HS-5 (cell line): ENCODE measurements at places on chromosomes 5 and 9.

- DNase-seq, result no peak
Observed at GRCh38 chr5:168159425-168159824, 132.0 kb upstream of the WWC1 start.

GRCh38 chr9:132946631-132947295 is 2.3 kb upstream of the TSC1 start:
- no peak for DNase-seq

DNA sequence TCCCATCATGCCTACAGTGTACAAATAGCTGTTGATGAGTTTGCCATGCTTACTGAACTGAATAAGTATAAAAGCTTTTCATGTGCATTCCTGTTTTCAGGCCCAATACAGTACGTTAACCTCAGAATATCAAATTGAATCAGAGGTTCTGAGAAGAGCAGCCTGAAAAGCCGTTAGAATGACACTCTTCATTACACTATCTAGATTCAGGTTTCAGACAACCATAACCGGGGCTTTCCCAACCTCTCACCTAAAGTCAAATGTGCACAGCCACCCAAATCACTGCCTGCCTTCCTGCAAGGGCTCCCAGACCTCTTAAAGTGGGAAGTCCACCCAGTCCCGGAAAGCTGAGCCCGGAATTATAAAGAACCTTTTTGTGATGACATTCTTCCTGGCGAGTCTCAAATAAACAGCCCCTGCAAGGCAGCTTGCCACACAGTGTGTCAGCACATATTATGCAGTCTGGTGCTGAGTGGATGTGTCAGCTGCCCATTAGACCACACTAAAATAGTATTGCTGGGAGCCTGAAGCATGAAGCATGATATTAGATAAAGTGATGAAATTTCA is 245.8 kb downstream of the TLE4 start:
- no peak for DNase-seq

DNA sequence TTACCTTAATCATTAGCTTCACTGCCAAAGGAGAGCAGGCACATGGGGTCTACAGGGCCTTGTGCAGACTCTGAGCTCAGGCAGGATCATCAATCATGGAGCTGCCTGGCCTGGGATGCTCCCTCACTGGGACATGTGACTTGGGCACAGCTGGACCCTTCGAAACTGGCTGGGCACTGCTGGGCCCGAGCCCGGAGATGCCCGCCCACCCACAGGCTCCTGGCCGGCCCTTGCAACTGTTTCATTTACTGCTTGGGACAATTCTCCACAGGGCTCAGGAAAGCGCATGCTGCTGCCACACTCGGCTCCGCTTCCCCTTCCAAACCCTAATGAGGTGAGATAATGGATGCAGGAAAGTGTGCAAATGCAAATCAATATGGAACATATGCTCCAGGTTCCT is 387.5 kb downstream of the TRIM36 start:
- no peak for DNase-seq

GRCh38 chr9:125920402-125920801 is 173.2 kb downstream of the PBX3 start:
- no peak for DNase-seq

DNA sequence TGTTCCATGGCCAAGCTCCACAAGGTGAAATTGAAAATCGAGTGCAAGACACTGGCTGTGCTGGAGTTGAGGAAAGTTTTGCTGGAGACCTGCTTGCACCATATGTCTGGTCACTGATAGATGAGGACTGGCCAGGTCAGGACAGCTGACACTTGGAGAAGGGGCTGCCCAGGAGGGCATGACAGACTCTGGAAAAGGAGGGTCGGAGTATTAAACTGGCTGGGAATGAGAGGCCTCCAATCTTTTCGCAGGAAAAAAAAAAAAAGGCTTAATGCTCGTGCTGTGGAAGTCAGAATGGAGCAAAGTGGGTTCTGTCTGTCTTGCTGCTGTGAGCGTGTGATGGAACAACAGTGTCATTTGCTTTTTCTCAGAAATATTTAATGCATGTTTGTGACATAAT is 5.5 kb downstream of the TENT4A start:
- DNase-seq, result no peak

- no peak for DNase-seq
Observed at GRCh38 chr9:105282870-105283621, 38.6 kb downstream of the SLC44A1 start.

DNA sequence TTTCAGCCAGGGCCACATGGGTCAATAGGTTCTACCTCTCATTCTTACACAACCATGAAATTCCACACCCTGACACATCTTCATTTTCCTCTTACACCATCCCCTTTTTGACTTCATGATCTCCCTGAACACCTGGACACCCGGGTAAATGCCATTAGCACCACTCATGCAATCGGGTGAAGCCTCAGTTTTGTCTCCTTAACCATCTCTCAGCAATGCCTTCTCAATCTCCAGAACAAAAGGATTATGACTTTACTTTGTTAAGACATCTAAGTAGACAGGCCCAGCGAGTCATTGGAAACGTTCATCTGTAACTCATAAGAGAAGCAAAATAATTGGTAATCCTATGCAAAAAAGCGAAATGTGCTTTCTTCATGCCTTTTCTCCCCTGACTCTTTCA is 49.9 kb downstream of the ADAMTS12 start:
- DNase-seq, result no peak

- no peak for DNase-seq
Observed at GRCh38 chr5:166004006-166004405, 2287.4 kb upstream of the WWC1 start.

DNA sequence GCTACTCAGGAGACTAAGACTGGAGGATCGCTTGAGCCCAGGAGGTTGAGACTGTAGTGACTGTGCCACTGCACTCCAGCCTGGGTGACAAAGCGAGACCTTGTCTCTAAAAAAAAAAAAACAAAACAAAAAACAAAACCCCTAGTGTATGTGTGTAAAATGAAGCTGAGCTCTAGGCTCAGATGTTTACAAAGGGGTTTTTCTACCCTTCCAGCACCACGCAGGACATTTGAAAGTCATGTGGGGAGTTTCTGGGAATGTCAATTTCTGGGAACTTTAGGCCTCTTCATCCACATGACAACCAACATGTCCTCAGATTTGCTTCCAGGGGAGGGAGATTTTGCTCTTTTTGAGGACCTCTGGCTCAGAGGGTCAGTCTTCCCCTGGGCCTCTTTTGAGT is 42.4 kb upstream of the AIF1L start:
- DNase-seq, result no peak

- DNase-seq, result no peak
Observed at GRCh38 chr9:135521608-135522095, 412 bp downstream of the LCN1 start.

GRCh38 chr9:135370411-135371375 is 108.9 kb upstream of the PPP1R26 start:
- DNase-seq, result no peak
